ENCODE measurements at places on chromosomes 7 and 10.

DNA sequence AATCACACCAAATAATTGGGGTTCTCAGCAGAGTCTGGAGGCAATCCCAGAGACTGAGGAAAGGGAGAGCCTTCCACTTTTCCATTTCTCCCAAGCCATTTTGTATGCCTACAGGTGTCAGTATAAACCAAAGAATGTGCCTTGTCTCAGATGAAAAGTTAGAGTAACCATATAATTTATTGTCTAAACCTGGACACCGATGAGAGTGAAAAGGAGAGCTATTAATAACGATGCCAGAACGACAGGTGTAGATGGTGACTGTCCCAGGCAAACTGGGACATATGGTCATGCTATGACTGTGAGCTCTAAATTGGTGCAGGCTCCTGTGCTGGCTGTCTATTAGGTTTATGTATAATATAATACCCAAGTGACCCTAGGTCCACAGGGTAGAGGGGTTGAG, 219.6 kb downstream of the ARHGAP12 start:
- no peak for DNase-seq

DNA sequence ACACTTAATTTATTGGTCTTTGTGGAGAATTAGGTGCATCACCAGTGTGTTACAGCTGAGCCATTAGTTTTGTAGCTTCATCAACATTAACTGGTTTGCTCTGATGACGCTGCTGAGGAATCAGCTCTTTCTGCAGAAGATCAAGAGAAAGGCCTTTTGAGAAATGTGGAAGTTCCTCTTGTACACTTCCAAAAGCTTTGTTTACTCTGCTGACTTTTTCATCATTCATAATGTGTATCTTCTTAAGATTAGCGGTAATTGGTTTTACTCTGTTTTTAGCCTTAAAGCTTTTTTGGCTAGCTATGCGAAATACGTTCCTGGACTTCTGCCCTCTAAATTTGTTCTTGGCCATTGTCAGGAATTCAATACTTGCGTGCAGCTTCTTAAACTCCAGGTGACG, 8.2 kb upstream of the PHYH start:
- no peak for DNase-seq

DNA sequence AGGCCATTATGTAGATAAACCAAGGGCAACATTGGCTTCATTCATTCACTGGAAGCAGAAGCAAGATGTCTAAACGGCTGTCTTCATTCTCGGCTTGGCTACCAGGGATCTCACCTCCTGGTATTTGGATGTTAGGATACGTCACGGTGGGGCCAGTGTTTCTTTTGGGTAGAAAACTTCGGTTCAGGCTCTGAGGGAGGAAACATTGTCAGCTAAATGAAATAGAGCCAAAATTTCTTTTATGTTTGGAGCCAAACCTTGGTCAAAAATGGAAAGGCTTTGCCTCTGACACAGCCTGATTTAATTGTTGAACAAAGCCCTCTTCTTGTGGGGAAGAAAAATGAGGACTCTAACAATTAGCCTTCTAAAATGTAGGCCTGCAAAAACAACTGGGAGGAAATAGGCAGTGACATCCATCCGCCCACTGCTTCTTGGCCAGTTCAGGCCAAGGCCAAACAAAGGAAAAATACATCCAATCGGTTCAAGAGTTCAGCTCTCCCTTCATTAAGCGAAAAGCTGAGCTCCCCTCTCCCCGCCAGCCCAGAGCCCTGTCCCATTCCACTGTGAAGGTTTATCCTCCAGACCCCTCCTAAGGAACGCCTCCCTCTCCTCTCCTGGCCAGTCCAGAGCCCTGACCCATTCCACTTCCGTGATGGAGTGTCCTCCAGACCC, 44.4 kb downstream of the PFKFB3 start:
- no peak for DNase-seq

GRCh38 chr10:78290131-78290750, 256.6 kb downstream of the RPS24 start:
- no peak for DNase-seq

DNA sequence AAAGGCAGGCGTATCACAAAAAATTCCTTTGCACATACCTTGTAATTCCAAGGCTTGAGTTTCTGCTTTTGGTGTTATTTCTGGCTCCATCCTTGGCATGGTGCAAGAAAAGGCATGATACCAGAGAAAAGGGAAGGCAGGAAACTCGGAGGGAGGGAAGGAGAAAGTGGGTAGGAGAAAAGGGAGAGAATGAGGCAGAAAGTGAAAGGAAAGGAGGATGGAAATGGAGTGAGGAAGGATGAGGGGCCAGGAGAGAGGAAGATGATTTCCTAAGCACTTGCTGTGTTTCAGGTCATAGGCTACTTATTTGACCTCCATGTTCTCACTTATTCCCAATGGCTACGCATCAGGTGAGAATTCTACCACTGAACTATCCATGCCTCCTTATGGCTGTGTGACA, 110.8 kb upstream of the JCAD start:
- no peak for DNase-seq

DNA sequence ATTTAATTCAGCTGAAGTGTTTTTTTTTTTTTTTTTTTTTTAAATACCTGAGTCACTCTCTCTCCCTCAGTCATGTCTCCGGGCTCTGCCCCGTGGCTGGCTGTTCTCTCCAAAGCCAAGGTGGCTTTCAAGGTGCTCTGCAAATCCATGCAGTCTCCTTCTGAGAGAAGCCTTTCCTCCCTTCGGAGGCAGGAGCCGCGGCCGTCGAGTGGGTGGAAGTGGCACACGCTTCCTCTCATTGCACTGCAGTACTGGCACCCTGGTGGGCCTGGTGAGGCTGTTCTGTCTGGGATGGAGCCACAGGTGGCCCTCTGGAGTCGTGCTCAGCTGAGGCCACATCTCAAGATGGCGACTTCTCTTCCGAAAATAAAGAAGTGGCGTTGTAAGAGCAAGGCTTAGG, 221.8 kb downstream of the GLRX3 start:
- no peak for DNase-seq

DNA sequence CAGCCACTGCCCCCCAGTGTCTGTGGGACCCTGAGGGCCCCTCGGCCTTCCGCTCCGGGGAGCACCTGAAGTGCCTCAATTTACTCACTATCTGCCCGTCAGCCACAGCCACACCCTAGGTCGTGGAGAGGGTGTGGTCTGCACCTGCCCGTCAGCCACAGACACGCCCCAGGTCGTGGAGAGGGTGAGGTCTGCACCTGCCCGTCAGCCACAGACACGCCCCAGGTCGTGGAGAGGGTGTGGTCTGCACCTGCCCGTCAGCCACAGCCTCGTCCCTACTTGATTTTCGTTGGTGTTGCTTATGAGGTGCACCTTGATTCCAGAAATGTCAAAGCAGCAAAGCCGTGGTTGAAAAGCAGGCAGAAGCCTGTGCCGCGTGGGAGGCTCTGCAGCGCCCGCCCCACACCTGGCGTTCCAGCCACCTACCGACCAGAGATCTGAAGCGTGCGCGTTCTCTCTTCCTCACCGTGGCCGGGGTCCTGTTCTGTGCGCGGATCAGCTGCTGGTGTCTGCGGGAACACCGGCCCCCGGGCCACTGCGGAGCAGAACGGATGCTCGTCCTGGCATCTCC, 101.6 kb downstream of the DYNC2I1 start:
- DNase-seq: no peak

GRCh38 chr10:28880683-28880950, 203.3 kb downstream of the BAMBI start:
- DNase-seq: no peak

DNA sequence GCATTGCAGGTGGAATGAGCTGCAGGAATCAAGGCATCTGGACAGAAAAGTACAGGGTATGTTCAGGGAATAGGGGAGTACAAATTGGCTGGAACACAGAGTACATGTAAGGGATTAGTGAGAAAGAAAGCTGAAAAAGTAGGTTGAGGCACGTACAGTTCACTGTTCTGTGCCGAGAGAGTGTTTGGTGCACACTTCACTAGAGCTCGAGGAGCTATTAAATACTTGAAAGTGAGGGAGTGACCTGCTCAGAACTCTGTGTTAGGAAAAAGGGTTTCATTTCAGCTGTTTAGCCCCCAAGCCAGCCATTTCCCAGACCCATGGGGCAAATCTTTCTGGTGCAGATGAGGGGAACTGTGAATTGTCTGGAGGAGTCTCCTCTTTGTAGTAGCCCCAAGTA, 115.2 kb downstream of the TBXAS1 start:
- no peak for DNase-seq

DNA sequence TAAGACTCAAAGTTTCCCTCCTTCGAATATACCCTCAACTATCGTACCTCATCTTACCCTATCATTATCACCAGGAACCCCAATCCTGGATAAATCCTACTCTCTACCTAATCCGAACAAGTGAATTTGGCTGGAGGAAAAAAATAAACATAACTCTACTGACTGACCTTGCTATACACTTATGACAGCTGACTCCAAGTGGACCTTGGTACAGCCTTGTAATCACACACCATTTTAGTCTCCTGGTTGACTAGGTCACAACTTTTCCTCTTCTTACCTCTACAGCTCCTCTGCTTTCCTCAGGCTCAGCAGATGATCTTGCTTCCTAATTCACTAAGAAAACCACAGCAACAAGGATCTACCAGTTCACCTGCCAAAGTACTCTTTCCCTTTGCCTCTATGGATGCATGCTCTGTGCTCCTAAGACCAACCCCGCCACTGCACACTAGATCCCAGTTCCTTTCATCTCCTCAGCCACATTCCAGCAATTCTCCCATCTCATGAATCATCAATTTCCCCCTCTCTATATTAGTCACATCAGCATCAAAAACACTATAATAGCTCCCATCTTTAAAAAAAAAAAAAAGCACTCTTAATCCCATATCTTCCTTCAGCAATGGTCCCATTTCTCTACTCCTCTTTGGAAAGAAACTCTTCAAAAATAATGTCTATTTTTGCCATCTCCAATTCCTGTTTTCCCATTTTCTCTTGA, 35.5 kb downstream of the COA1 start:
- peak; percentile 79 for DNase-seq

- DNase-seq: peak; percentile 44
These were observed 11.6 kb downstream of the ZDHHC6 start for GRCh38 chr10:112434988-112435619.

GRCh38 chr7:133530682-133531081, 277.8 kb downstream of the EXOC4 start:
- DNase-seq: peak; percentile 23

GRCh38 chr7:83708531-83708930, 59.6 kb upstream of the SEMA3E start:
- no peak for DNase-seq

GRCh38 chr10:30456266-30456665, 22.3 kb downstream of the MAP3K8 start:
- DNase-seq: no peak

GRCh38 chr10:67521546-67521945, 174.4 kb downstream of the CTNNA3 start:
- no peak for DNase-seq

DNA sequence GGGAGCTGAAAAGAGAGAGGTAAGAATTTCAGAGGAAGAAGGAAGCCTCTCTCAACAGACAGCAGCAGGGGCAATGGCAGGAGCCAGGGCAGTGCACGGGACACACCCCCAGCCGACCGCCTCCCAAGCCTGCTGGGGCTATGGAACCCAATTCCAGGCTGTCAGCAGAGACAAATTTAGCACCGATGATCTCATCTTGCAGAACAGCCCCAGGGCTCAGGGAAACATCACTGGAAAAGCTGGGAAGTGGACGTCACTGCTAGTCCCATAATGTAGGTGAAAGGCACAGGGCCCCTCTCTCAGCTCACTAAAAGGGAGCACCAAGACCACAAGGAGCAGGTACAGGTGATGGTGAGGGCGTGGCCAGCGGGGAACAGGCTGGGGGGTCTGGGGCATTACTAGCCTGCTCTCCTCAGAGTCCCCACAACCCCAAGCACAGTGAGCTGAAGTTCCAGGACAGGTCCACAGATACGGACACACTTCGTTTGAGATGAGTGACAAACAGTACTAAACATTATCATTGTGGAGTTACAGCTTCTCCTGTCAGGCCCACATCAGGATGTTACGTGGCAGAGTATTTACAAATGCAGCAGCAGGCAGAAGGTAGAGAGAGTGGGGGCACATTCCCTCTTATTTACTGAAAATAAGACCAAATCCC, 103.7 kb downstream of the PLXNA4 start:
- no peak for DNase-seq

- DNase-seq: no peak
These were observed 18.2 kb downstream of the HIF1AN start for GRCh38 chr10:100553929-100554328.

GRCh38 chr10:45135443-45136198, 134.9 kb downstream of the ZNF22 start:
- DNase-seq: no peak

- DNase-seq: no peak
These were observed 215.5 kb downstream of the GATA3 start for GRCh38 chr10:8269976-8270375.

DNA sequence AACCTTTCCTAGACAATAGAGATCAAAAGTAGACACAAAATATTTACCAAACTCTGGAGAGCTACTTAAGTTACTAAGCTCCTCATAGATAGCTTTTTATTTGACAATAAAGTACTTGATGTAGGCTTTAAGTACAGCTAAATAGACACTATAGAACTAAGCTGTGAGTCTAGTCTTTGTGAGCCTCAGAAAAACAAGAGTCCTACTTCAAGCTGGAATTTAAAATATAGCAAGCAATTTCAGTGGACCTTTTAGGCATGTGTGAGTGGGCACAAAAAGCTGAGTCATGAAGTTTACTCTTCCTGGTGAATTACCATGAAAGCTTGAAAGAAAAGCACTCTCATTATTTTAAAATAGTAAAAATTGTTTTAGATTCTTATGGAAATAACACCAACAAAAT, 76.1 kb downstream of the ADD3 start:
- no peak for DNase-seq

- peak; percentile 97 for DNase-seq
These were observed 5.3 kb upstream of the C1GALT1 start for GRCh38 chr7:7177044-7177517.

GRCh38 chr10:1070919-1071318, 14.7 kb downstream of the WDR37 start:
- no peak for DNase-seq

GRCh38 chr7:27137640-27138315, 5.7 kb downstream of the HOXA5 start:
- no peak for DNase-seq

DNA sequence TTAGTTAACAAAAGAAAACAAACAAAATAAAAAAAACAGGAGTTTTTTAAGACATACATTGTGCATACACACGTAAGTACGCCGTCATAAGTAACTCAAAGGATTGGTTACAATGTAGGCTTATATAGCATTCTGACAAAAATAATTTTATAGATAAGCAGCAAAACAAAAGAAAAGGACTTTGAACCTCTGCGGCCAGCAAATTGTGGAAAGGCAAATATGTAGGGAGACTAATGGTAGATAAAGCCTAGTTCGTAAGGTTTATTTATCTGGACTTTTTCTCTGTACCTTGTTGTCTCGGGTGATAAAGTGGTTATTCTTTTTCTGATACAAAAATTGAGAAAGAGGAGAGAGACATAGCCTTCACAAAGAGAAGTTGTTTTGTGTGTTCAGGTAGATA, 891.9 kb downstream of the CNTNAP2 start:
- no peak for DNase-seq

Measured in RCC 7860 (cell line).